ENCODE measurements at places on chromosomes 2 and 18.

- DNase-seq, result no peak
These were observed 150.0 kb upstream of the EPB41L3 start for GRCh38 chr18:5693699-5694294.

DNA sequence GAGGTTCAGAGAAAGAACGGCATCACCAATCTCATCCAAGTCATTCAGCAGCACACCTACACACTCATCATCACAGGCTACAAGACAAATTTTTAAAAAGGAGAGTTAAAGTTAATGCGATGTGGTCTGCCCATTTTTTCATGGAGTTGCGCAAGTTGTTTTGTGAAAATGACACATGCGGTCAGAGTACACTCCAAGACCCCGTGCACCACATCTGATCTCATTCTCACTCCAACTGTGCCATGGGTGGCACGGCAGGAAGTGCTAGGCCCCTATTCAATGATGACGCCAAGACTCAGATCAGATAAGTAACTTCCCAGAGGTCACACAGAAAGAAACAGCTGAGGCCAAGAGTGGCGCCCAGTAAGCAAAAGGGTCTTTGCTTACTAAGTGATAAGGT, 119.8 kb downstream of the LAMA1 start:
- no peak for DNase-seq

GRCh38 chr2:119744335-119744939, 15.3 kb upstream of the PTPN4 start:
- DNase-seq, result no peak

GRCh38 chr18:9743200-9744016, 35.3 kb downstream of the RAB31 start:
- DNase-seq, result no peak

DNA sequence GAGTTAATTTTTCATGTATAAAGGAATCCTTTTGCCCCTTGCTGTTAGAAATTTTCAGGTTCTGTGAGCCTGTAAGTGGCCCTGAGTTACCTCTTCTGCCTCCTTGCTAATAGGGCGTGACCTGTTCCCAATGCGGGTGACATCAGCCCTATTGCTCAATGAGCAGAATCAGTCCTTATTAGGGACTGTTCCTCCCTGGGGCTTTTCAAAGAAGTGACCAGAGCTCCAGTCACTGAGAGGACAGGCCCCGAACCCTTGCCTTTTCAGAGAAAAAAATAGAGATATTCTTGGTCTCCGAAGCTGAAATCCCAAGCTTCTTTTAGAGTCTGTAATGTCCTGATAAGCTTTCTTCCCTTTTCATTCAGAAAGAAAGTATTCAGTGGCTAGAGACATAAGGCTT, 8.2 kb upstream of the APOB start:
- no peak for DNase-seq

- no peak for DNase-seq
These were observed 92.0 kb downstream of the ACTR2 start for GRCh38 chr2:65319674-65320041.

- DNase-seq, result no peak
These were observed 54.9 kb downstream of the SRD5A2 start for GRCh38 chr2:31525876-31526275.

- DNase-seq, result peak; percentile 48
These were observed 541.7 kb upstream of the MEX3C start for GRCh38 chr18:51739044-51739666.

- DNase-seq, result no peak
These were observed 21.6 kb downstream of the MC4R start for GRCh38 chr18:60350941-60351340.

GRCh38 chr2:125455110-125455509, 1200.8 kb upstream of the GYPC start:
- peak; percentile 9 for DNase-seq

DNA sequence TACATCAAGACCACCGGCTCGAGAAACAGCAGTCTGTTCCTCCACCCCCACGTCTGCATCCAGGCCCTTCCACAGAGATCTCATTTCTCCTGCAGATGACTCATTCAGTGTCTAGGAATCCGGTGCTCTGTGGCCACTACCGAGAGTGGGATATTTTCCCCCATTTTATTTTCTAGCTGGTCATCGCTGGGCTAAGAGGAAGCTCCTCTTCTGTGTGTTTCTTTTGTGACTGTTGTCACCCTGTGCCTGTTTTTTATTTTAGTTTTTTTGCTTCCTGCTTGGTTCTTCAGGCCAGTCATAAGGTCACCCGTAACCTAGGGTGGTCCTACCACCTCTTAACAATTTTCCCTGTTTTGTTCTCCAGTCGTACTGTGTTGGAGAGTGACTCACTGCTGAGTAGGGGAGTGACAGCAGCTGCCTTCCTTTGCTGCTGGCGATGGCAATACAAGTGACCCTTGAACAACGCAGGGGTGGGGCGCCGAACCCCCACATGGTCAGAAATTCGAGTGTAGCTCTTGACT, 6.7 kb downstream of the RAMP1 start:
- no peak for DNase-seq

- DNase-seq, result peak; percentile 45
These were observed at the start of gene MYO1B for GRCh38 chr2:191245046-191245868. MYO1B (plus strand) TSS chr2:191245404; CDS start chr2:191276896, 31,492 bp downstream.

- no peak for DNase-seq
These were observed 87.1 kb downstream of the ITGB1BP1 start for GRCh38 chr2:9336241-9336575.

DNA sequence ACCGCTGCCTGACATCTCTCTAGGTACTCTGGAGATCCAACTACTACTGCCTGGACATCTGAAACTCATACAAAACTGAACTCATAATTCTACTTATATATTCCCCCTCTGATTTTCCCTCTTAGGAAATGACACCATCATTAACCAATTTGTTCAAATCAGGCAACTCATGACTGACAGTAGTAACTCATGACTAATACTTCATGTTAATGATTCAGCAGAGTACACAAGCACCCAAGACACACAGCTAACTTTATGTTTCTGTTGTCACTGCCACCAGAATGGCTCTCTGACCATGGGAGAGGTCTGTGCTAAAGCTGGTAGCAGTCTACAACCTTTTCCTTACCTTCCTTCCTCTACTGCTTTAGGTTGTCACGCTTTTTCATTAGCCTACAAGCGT, 91.1 kb downstream of the ITSN2 start:
- DNase-seq, result no peak

DNA sequence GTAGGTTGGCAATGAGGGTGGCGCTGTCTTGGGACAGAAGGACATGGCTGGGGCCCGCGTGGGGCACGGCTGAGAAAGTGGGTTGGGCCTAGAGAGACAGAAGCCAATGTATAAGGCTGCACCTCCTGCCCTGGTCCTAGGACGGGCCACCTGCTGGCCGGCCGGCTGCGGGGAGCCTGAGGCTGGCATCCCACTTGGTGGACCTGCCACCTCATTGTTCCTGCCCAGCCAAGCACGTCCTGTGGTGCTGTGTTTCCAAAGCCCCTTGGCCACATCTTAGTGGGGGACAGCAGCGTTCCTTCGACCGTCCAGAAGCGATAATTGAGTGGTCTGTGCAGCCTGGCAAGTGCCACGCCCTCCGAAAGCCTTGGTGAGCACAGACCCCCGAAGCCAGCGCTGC, 223.9 kb downstream of the LDLRAD4 start:
- no peak for DNase-seq

GRCh38 chr2:221969087-221969829, 329.5 kb downstream of the PAX3 start:
- no peak for DNase-seq

DNA sequence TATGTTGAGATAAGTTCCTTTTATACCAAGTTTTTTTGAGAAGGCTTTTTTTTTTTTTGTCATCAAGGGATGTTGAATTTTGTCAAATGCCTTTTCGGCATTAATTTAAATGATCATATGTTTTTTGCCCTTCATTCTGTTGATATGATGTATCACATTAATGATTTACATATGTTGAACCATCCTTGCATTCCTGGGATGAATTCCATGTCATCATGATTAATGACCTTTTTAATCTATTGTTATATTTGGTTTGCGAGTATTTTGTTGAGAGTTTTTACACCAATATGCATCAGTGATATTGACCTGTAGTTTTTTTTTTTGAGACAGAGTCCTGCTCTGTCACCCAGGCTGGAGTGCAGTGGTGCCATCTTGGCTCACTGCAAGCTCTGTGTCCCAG, 585.7 kb upstream of the FANCL start:
- DNase-seq, result no peak

- DNase-seq, result no peak
These were observed 172.9 kb downstream of the TPGS2 start for GRCh38 chr18:36655930-36656329.

DNA sequence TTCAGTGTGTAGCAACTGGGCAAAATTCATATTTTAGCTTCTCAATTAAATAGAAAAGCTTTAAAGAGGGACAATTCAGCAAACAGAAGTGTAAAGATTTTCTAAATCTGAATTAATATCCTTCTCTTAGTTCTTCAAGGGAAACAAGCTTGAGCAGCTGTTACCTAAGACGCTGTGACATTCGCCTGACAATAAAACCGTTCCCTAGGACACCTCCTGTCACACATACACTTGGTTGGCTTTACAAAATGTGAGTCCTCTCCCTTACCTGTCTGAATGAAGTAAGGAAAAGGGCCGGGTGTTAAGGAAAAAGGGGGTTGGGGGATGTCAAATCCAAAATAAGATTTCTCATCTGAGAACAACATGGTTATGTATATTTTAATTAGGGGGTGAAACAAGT, 2.1 kb downstream of the SERTAD2 start:
- DNase-seq, result no peak

DNA sequence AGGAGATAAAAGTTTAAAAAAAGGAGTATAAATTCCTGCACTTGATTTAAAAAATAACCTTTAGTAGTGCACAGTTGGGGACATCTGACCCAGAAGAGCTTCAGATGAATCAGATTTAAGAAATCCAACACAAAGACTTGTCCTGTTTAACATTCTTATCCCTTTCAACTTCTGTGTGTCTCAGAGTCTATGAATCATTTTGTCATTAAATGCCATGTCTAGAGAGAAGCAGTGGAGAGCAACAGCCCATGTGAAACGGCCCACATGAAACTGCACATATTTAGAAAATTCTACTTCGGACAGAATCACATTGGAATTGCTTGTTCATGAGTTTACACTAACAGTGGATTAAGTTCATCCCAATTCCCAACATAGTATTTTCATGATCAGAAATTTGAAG, 278.6 kb downstream of the SLC8A1 start:
- no peak for DNase-seq

DNA sequence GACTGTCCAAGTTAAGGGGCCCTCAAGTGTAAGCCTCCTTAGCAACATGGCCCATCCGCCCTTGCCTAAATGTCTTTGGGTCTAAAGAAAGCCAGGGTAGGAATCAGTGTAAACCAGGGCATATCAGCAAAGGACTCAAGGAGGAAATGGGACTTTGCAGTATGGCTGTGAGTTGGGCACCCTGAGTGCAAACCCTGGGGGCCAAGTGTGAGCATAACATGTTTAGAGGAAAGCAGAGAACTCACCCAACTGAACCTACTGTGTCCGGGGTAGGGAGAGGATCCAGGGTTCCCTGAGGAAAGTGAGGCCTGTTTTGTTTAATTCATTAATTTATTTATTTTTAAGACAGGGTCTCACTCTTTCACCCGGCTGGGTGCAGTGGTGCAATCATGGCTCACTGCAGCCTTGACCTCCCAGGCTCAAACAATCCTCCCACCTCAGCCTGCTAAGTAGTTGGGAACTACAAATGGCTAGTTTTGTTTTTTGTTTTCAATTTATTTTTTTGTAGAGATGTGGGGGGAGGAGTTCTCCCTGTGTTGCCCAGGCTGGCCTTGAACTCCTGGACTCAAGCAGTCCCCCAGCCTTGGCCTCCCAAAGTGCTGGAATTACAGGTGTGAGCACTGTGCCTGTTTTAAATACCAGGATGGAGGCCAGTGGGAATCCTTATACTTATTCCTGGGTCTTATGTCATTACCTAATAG, 51.0 kb upstream of the ACTR3 start:
- DNase-seq, result no peak

DNA sequence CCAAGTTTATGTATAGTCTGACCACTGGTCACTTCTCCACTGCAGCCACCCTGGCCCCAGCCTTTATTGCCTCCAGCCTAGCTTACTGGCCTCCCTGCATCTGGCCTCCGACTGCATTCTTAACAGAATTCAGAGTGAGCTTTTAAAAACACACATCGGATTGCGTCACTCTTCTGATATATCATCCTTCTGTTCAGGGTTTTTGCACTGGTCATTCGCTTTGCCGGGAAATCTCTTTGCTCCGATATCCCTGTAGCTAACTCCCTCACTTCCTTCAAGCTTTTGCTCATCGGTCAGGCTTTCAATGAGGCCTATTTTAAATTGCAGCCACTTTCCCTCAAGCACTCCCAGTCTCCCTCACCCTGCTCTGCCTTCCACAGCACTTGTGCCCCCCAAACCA, 101.6 kb upstream of the DLX2 start:
- no peak for DNase-seq

- no peak for DNase-seq
These were observed 114.2 kb downstream of the SEPTIN10 start for GRCh38 chr2:109499566-109499965.

DNA sequence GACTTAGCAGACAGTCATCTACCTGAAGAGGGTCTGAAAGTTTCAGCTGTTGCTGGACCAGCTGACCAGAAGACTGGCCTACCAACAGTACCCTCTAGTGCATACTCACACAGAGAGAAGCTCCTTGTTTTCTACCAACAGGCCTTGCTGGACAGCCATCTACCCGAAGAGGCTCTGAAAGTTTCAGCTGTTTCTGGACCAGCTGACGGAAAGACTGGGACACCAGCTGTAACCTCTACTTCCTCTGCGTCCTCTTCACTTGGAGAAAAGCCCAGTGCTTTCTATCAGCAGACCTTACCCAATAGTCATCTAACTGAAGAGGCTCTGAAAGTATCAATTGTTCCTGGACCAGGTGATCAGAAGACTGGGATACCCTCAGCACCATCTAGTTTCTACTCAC, 63.2 kb downstream of the ALMS1 start:
- DNase-seq, result no peak

GRCh38 chr18:34153711-34154110, 71.0 kb downstream of the NOL4 start:
- peak; percentile 31 for DNase-seq

GRCh38 chr2:48531141-48531648, 1.2 kb downstream of the STON1 start:
- DNase-seq, result no peak

GRCh38 chr2:45833968-45834344, 182.5 kb downstream of the PRKCE start:
- DNase-seq, result peak; percentile 52

DNA sequence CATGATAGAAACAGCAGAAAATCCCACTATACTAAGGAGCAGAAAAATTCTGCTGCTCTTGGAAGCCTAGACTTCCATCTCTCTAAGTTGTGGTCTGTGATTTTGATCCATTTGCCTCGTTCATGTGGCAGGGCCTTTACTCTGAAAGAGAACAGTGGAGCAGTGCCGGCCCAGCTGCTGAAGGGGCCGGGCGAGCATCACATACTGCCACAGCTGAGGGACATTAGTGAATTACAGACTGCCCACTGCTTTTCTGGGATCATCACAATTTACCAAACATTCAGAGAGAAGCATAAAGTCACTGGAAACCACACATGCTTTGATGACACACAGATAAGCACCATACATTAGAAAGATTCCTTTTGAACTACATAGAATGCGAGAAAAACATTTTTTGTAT, 217.0 kb upstream of the BOD1L2 start:
- no peak for DNase-seq

- DNase-seq, result no peak
These were observed 95.5 kb downstream of the GYPC start for GRCh38 chr2:126751477-126751876.

Measured in GM06990 (cell line).